ELF-1 (cell line): ENCODE measurements at places on chromosomes 5 and 9.

- no peak for DNase-seq
Measured at GRCh38 chr9:114910541-114910940, 19.9 kb downstream of the TNFSF8 start.

DNA sequence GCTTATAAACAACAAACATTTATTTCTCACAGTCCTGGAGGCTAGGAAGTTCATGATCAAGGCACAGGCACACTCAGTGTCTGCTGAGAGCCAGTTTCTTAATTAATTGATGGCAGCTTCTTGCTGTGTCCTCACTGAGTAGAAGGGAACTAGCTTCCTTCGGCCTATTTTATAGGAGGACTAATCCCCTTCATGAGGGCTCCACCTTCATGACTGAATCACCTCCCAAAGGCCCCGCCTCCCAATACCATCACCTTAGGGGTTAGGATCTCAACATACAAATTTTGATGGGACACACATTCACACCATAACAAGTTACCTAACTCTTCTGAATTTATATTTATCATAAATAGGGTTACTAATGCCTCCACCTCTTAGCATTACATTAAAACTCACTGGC is 129.8 kb downstream of the GNAQ start:
- DNase-seq = no peak

GRCh38 chr5:145775893-145776444 is 59.2 kb downstream of the PRELID2 start:
- no peak for DNase-seq

GRCh38 chr5:36435516-36435915 is 133.8 kb upstream of the RANBP3L start:
- DNase-seq = no peak

- no peak for DNase-seq
Measured at GRCh38 chr5:159775890-159776289, 140.4 kb upstream of the ADRA1B start.

GRCh38 chr5:181160152-181160754 is 12.9 kb downstream of the OR2V2 start:
- DNase-seq = peak; percentile 87

- no peak for DNase-seq
Measured at GRCh38 chr5:16809010-16809394, 127.1 kb downstream of the MYO10 start.

DNA sequence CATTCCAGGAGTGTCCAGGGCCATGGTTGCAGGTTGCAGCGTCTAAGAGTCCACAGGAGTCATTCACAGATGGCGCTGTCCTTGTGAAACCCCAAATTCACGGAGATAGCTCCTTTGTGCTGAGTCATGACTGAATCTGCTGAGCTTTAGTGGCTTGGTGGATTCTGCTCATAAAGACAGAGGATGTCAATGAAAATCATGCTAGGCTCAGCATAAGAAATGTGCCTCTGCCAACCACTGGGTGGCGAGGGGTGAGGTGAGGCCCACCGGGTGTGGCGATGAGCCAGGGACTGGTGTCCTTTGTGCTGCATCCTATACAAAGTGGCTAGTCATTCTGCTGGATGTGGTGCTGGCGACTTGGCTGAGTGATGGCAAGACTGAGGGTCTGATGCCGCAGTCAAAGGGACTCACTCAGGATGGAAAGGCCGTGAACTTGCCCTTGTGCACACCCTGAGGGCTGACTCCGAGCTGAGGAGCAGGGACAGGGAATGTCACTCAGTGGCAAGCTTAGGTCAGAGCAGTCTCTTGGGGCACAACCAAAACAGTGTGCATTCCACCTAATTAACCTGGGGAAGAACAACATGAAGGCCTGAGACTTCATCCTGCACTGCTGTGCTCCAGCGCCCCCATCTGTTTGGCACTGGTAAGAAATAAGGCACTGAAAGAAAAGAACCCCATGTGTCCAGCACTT is 71.5 kb downstream of the DAP start:
- DNase-seq = peak; percentile 85

GRCh38 chr9:8424786-8425410 is 625.3 kb upstream of the DMAC1 start:
- no peak for DNase-seq

DNA sequence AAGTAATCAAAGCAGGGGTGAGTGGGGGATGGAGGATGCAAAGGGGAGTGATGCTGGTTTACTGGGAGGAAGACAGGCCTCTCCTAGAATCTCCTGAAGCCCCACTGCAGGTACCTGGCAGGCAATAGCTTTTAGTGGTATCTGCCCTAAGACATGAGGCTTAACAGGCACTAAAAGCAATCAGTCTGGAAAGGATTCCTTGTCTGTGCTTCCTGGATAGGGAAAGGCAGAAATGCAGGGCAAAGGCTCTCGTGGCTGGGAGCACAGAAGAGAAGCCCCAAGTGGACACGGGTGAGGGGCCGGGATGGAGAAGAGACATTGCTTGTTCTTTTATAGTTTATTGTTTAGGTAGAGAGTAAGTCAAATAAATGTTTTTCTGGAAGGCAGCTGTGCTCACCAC is 40.1 kb downstream of the CCNJL start:
- DNase-seq = peak; percentile 46
